ENCODE measurements at places on chromosomes 7 and 10. TPM values are rescaled to one million over a fixed set of nuclear protein-coding genes. Genes with fewer than 3 reads are reported as not detected.

DNA sequence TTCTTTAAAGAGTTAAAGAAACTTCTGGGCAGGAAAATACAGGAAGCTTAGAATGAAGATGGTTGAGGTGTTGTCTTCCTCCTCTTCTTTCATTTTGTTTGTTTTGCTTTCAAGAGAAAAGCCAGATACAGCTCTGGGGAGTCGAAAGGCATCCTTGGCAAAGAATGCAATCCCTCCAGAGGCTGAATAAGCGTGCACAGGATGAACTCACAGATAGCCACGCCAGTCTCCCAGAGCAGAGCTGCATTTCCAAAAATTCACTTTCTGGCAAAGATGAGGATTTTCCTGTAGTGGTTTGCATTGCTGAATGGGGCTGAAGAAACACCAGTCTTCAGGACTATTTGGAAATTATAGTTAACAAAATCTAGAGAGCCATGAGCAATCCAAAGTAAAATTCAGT lies 336.4 kb downstream of the NRG3 start:
- no peak for DNase-seq

DNA sequence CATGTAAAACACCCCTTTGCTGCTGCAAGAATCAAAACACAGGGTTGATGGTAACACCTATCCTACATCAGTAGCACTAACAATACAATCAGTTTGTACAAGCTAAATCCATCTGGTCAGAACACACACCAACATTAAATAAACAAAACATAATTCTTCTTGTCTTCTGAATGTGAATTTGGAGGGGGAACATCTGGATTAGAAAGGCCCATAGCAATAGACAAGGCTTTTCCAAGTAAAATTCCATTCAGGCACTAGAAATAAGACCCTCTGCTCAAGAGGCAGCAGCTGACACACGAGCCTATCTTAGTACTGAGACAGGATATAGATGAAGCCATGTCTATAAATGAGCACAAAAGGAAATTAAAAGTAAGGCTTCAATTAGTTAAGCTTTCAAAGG lies 839.9 kb upstream of the LRRTM3 start:
- no peak for DNase-seq

- DNase-seq: no peak
These were observed 44.4 kb upstream of the COMMD3 start for GRCh38 chr10:22271786-22272185.

- DNase-seq: no peak
These were observed 78.9 kb downstream of the MTPN start for GRCh38 chr7:135898226-135898625.

GRCh38 chr10:72158176-72158575 lies 57.6 kb upstream of the ANAPC16 start:
- no peak for DNase-seq

DNA sequence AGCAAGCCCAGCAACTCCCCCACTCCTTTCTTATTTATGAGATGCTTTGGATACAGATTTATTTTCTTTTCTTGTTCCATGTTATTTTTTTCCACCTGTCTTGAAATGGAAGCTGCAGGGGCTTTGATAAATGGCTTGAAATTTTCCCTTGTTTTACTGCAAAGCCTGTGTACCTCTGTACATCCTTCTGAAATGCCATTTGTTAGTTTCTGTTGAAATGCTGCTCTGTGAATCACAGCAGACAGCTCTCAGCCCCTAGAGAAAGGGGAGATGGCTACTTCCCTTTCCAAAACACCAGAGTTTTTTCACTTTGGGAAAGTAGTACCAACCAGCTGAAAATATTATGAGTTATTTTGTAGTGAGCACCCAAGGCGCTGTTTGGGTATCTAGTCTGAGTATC lies 304.2 kb downstream of the ELMO1 start:
- DNase-seq: no peak

The OR9A2 gene
- not detected for polyA plus RNA-seq

The DNAJC12 gene
- 6.2 TPM for polyA plus RNA-seq

GRCh38 chr7:103348959-103349358 lies 1.5 kb downstream of the PSMC2 start:
- no peak for DNase-seq
